ENCODE measurements at places on chromosomes 13 and 19. TPM values are rescaled to one million over a fixed set of nuclear protein-coding genes. Genes with fewer than 3 reads are reported as not detected.

DNA sequence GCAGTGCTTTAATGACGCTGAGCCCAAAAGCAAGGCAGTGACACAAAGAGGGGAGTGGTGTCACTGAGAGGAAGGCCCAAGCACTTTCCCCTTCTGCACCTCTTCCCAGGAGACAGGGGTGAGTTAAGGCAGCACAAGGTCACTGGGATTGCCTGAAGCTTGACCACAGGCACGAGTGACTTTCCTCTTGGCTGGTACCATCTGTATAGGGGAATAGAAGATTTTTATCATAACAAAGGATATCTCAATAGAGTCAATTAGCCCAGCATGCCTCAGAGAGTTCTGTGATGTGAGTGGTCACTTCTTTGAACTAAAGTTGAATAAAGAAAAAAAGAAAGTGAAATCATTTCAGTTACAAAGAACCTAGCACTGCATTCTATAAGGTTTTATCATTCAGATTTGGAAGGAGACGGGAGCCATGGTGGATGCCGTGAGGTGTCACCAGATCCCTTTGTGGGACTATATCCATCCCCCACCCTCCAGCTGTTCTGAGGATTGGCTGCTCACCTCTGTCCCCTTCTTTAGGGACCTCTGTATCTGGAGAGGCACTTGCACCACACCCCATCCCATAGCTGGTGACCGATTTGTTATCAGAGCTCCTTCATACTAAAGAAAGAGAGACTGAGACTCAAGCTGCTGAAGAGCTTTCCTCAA is 291.2 kb downstream of the DCT start:
- no peak overlapping the region for H3K4me3 ChIP-seq
- H3K27me3 ChIP-seq = no peaks in the 10 kb centered on the region
- H3K4me1 ChIP-seq = no peaks in the 10 kb centered on the region
- DNase-seq = no peak

- H3K4me3 ChIP-seq = no peak overlapping the region
- H3K36me3 ChIP-seq = peaks cover 16% of the 10 kb centered on the region
- no peaks in the 10 kb centered on the region for H3K27me3 ChIP-seq
- no peak overlapping the region for H3K27ac ChIP-seq
These were observed 30.0 kb upstream of the TPT1 start for GRCh38 chr13:45370922-45371406.

PEAK3 gene
- total RNA-seq = 0.34 TPM

GRCh38 chr19:2618611-2619010 is 83.9 kb downstream of the GNG7 start:
- peak overlapping the region; percentile 95 for H3K27ac ChIP-seq
- peak; percentile 64 for DNase-seq
- H3K4me3 ChIP-seq = peak overlapping the region; percentile 12

GRCh38 chr19:46202426-46202825 is 27.1 kb upstream of the IGFL1 start:
- H3K36me3 ChIP-seq = no peaks in the 10 kb centered on the region
- no peaks in the 10 kb centered on the region for H3K4me1 ChIP-seq
- H3K27me3 ChIP-seq = peaks cover 21% of the 10 kb centered on the region
- no peak for DNase-seq
- no peak overlapping the region for H3K4me3 ChIP-seq

- H3K36me3 ChIP-seq = no peaks in the 10 kb centered on the region
- no peaks in the 10 kb centered on the region for H3K4me1 ChIP-seq
- no peak for DNase-seq
- peaks cover 2% of the 10 kb centered on the region for H3K27me3 ChIP-seq
- no peak overlapping the region for H3K4me3 ChIP-seq
These were observed 3.1 kb downstream of the KLK14 start for GRCh38 chr19:51079481-51080110.

GRCh38 chr19:44947041-44947581 is 1.3 kb downstream of the APOC2 start:
- H3K27me3 ChIP-seq = no peaks in the 10 kb centered on the region
- H3K4me3 ChIP-seq = no peak overlapping the region
- H3K27ac ChIP-seq = no peak overlapping the region
- peaks cover 2% of the 10 kb centered on the region for H3K4me1 ChIP-seq
- no peaks in the 10 kb centered on the region for H3K36me3 ChIP-seq

SIRT2 gene
- total RNA-seq = 40.3 TPM

SELENOV gene
- total RNA-seq = not detected

LONP1 gene
- total RNA-seq = 129 TPM

DNA sequence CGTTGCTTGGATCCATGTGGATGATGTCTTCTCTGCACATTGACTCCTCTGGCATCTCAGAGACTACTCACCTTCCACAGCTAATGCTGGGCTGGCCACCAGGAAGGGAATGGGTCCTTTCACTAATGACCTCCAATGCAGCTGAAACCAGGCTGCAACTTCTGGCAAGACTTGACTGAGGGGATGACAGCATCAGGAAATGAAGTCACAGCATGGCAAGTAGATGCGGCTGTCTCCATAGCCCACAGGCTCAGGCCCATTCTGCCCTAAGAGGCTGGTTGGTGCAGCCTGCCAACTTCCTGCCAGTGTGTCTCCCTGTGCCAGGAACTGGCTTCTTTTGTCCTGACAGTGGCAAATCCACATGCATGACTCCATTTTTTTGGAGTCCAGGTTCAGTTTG is 467.3 kb downstream of the TSHZ3 start:
- no peak overlapping the region for H3K4me3 ChIP-seq
- no peak overlapping the region for H3K27ac ChIP-seq
- no peaks in the 10 kb centered on the region for H3K4me1 ChIP-seq
- no peaks in the 10 kb centered on the region for H3K27me3 ChIP-seq

GRCh38 chr19:42450314-42450934 is 7.7 kb upstream of the CXCL17 start:
- no peaks in the 10 kb centered on the region for H3K27me3 ChIP-seq
- H3K27ac ChIP-seq = no peak overlapping the region
- H3K4me3 ChIP-seq = no peak overlapping the region
- no peaks in the 10 kb centered on the region for H3K36me3 ChIP-seq
- peaks cover 41% of the 10 kb centered on the region for H3K4me1 ChIP-seq

TNNI3 gene
- total RNA-seq = not detected

IPO5 gene
- total RNA-seq = 115 TPM

- no peak overlapping the region for H3K4me3 ChIP-seq
- H3K27ac ChIP-seq = no peak overlapping the region
- H3K4me1 ChIP-seq = no peaks in the 10 kb centered on the region
- H3K27me3 ChIP-seq = peaks cover 6% of the 10 kb centered on the region
- DNase-seq = no peak
These were observed 52.9 kb upstream of the ABCC4 start for GRCh38 chr13:95354156-95354555.
